ENCODE measurements at places on chromosomes 7 and 10.
A peak's percentile ranks its signal among the peaks of the same experiment; 100 is the strongest.

GRCh38 chr10:131206111-131206995, 105.2 kb downstream of the TCERG1L start:
- DNase-seq: no peak

DNA sequence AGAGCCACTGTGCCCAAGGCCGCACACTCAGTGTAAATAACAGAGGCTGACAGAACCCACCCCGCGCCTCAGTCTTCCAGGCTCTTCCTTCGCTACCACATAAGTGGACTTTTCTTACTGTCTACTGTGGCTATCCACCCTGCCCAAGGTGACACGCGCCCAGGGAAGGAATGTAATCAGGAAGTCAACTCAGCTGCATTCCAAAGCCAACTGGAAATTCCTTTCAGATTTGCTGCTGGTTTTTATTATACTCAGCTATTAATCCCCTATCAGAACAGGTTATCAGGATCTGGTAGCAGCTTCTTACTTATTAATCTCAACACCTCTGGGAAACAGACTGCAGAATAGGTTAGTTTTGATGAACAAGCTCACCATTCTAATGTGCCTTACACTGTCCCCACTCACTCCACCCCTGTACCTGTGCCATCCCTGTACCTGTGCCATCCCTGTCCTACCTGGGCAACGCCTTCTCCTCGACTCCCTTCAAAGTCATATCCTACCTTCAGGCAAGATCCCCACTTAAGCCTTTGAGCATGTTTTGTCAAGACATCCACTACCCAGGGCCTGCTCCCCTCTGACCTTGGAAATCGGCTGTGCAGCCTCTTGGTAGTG, 90.7 kb downstream of the NHLRC2 start:
- DNase-seq: no peak

- no peak for DNase-seq
Measured at GRCh38 chr7:120097020-120097419, 176.0 kb upstream of the KCND2 start.

GRCh38 chr10:93495654-93496321, 624 bp upstream of the CEP55 start:
- no peak for DNase-seq

DNA sequence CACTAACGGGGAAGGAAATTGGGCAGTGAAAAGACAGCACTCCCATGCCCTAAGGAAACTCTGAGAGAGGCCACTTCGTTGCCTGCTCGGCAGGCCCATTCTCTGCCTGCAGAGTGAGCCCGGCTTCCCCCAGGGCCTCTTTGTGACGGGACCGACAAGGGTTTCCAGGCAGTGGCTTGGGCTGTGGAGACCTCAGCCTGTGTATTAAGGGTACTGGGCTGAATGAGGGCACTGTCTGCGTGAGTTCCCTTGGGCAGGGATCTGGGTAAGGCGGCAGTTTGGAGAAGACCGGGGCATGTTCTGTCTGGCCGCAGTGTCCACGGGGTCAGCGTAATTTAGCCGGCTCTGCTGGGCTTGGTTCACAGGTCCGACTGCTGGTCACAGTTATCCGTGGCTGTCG, 237.2 kb downstream of the MGMT start:
- no peak for DNase-seq

DNA sequence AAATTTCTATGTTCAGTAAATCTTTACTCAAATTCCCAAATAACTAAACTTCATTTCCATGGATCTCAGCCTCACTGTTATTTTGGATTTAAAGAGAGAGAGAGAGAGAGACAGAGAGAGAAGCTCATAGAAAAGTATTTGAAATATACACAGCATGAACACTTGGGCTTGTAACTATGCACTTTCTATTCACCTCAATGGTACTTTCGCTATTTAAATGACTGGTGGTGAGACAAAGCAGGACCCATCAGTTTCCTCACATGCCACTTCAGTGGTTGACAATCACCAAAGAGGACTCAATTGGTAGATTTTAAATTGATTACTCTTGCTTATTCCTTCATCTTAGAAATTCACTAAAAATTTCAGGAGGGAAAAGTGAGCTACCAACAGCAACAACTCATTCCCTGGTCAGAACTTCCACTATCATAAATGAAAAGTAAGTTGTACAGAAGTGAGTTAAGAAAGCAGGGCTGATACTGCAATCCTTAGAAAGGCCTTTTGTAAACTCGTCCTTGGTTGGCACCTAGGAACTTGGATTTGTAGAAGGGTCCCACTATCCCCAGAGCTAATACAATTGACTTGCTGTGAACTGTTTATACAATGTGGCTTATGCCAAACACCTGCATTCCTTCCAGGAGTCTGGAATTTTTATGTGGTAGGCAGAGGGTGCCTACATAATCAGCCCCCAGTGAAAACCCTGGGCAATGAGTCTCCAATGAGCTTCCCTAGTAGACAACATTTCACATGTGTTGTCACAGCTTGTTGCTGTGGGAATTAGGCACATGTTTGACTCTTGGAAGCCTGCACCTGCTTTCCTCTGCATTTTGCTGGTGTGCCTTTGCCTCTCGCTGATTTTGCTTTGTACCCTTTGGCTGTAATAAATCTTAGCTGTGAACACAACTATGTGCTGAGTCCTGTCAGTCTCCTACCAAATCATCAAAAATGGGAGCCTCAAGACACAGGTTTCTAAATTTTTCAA, 10.8 kb downstream of the ERLIN1 start:
- no peak for DNase-seq

DNA sequence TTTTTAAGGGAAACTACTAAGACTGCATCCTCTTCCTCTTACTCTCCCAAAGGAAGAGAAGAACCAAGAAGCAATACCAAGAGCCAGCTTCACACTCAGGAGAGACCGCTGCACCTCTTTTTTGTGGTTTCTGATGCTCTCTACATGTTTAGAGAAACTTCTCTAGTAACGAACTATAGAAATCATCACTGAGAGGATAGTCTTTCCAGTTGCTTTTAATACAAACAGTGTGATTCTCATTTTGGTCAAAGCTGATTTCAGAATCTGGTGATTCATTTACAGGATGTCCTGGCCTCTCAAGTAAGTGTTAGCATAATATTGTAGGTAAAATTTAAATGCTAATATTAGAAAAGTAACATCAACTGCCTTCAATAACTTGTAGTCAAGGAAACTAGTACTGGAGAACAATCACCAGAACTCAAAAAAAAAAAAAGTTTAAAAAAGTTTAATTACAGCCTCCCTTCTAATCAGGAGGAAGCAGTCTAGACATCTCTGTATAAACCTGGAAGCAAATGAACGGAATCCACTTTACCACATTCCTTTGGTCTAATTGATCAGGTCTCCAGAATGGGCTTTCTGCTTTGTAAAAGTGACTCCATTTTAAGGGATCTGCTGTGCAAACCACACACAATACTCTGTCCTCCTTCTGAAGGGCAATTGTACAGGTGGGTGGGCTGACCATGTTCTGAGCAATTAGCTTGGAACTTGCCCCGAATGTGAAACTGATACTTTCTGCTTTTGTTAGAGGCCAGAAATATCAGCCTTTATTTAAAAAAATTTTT, 3.0 kb downstream of the LAMB1 start:
- DNase-seq: no peak

- no peak for DNase-seq
Measured at GRCh38 chr10:34539533-34540315, 275.4 kb downstream of the PARD3 start.

- DNase-seq: no peak
Measured at GRCh38 chr10:95487994-95488393, 73.2 kb downstream of the SORBS1 start.

GRCh38 chr10:44925224-44925623, 14.1 kb downstream of the TMEM72 start:
- peak; percentile 71 for DNase-seq

- no peak for DNase-seq
Measured at GRCh38 chr10:131640045-131640644, 260.7 kb upstream of the PPP2R2D start.

- no peak for DNase-seq
Measured at GRCh38 chr10:132493756-132494290, 43.8 kb upstream of the INPP5A start.

- DNase-seq: no peak
Measured at GRCh38 chr7:156438011-156438410, 202.6 kb upstream of the RNF32 start.

- peak; percentile 79 for DNase-seq
Measured at GRCh38 chr7:20310963-20311742, 19.5 kb upstream of the ITGB8 start.

- DNase-seq: no peak
Measured at GRCh38 chr10:65993451-65993850, 932.4 kb upstream of the LRRTM3 start.

DNA sequence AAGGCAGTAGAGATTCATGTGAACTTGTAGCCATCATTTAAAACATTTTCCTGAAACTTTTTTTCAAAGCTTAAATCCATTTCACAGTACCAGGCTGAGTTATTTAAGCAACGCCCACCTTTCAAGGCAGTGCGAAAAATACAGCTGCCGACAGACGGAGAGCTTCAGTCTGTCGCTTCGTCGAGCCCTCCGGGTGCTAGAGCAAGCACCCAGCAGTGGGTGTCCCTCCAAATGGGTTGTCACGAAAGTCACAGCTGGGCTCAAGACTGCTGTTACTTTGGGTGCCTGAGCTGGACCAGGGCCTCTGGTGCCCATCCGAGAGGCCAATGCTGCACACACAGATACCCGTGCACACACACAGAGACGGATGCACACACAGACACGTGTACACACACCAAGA, 135.6 kb downstream of the TCERG1L start:
- DNase-seq: no peak

GRCh38 chr10:79358811-79359210, 11.5 kb downstream of the PPIF start:
- no peak for DNase-seq

- DNase-seq: peak; percentile 26
Measured at GRCh38 chr10:124152139-124153022, 59.0 kb upstream of the CHST15 start.

GRCh38 chr7:70997261-70997660, 134.7 kb upstream of the GALNT17 start:
- DNase-seq: no peak

- no peak for DNase-seq
Measured at GRCh38 chr10:12838995-12839927, 162.3 kb downstream of the CCDC3 start.

- no peak for DNase-seq
Measured at GRCh38 chr7:44108768-44109750, 4.9 kb downstream of the AEBP1 start.

- DNase-seq: no peak
Measured at GRCh38 chr10:26939290-26939961, 78.7 kb upstream of the ABI1 start.

DNA sequence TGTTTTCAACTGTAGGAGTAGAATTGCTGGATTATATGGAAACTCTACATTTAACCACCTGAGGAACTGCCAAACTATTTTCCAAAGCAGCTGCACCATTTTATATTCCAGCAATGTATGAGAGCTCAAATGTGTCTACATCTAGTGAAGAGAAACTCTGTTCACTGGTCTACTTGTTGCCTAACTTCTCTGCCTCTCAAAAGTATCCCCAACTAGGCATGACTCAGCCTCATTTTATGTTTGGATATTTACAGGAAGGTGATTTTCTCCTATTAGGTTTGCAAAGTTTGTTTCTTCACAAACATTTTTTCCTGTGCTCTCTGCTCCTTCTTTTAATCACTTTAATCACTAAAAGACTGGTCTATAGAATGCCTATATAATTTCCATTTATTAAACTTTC, 37.1 kb upstream of the SRI start:
- DNase-seq: no peak

DNA sequence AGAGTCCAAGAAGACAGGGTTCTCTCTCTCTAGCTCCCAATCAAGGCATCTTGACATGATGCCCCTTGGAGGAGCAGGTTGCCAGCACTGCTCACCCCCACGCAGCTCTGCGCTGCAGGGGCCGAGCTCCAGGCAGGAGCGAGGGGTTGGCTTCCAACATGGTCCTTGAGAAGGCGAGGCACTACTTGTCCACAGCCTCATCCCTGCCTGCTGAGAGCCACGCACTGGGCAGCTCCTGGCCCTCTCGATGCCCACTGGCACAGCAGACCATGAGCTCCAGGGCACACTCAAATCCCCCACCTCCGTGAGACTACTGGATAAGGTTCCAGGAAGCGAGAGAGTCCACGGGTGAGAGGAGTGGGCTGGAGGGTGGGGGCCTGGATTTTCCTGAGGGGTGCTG, 31.1 kb downstream of the RAMP3 start:
- DNase-seq: no peak

DNA sequence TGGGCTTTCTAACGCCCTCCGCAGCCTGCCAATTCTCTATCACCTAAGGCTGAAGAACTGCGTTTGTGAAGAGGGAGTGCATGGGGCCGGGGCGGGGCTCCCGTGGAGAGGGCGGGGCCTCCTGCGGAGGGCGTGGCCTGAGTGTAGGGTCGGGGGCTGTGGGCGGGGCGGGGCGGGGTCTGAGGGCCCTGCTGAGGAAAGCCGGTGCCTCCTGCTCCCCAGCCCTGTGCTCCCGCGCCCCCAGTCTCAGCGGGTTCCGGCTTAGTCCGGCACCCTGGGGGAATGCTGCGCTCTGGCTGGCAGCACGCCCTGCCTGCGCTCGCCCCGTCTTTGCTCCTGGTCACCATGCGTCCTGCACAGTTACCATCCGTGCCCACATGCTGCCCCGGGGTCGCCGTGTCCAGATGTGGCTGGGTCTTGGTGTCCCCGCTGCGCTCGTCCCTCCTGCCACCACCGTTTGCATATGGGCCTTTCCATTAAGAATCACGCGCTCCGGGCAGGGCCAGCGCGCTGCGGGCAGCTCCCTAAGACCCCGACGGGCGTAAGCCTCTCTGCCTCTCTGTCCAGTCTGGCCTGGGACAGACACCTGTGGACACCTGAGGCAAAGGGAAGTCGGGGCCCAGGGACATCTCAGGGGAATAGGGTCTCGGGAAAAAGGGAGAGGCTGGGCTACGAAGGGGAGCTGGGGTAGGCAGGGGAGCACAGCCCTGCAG, 144.0 kb upstream of the RET start:
- no peak for DNase-seq

DNA sequence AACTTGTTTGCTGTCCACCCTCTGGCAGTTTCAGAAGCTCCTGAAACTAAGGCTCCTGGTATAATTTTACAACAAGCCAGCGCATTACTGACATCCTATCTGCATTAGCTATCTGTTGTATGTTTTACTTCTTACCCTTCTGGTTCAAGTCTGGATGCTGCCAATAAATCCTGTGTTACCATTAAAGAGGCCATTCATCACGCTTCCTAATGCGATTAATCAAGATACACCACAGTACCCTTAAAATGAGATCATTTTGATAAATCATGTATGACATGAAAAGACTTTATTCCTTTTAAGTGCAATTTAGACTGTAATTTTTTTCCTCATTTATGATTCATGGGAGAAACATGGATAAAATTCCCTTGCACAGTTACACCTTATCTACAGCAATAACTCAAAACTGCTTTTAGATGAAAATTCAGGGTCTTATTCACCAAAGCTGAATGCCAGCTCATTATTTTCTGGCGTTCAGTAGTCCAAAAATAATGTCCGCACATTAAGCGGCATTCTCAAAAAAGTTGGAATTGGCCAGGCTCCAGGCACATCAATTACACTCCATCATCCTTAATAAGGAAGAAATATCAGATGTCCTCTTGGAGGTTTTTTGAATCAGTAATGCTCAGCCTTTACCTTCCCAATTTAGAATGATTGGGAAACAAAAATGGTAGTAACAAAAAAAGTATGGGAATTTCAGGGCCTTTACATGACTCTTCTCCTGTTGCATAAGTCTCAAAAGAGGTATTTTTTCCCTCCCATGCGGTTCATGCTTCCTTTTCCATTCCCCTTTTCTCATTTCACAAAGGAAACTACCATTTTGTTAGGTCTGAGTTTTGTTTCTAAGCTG, 878.5 kb downstream of the LRMDA start:
- DNase-seq: no peak

- DNase-seq: no peak
Measured at GRCh38 chr10:72007246-72007892, 43.2 kb downstream of the CHST3 start.

Measured in inflammatory macrophage treated with lipopolysaccharide for 1 hour (primary cell).